ENCODE measurements at places on chromosomes 16 and 17. TPM values are rescaled to one million over a fixed set of nuclear protein-coding genes. Genes with fewer than 3 reads are reported as not detected.

DNA sequence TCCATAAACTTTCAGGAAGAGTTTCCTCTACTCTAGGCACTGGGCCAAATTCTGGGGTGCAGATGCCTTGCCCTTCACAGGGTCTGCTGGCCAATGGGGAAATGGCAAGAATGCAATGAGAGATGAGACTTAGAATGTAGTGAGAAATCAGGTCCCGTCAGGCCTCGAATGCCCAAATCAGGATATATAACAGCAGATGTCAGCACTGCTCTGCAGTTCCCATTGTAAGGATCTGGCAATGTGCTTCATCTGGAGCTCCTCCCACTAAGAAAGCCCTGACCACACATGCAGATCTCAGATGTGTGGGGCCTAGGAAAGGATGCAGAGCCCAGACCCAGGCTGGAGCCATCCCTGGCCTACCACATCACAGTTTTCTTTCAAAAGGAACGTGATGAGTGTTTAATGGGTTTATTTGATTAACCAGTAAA lies 13.9 kb upstream of the LPCAT2 start:
- DNase-seq, result peak; percentile 75

DNA sequence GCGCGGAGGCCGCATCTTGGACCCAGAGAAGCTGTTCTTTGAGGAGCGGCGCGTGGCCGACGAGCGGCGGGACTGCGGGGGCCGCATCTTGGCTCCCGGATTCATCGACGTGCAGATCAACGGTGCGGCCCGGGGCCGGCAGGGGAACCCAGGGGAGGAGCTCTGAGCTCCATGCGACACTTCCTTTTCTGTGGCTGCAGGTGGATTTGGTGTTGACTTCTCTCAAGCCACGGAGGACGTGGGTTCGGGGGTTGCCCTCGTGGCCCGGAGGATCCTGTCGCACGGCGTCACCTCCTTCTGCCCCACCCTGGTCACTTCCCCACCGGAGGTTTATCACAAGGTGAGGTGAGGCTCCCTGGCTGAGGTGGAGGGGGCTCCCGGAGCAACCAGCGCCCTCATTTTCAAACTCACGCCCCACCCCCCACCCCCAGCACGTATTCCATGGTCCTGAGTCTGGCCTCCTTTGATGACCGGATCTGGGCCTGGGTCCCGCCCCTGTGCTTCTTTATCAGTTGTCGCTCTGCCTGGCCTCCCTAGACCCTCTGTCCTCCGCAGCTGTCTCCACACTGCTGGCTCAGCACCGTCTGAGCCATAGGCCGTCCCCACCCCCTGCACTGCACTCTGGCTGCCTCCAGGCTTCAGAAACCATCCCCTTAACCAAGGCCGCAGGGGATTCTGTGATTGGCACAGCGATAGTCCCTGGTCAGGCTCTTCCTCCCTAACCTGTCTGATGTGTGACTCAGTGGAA lies 787 bp downstream of the AMDHD2 start:
- DNase-seq, result peak; percentile 74

The DYNC1LI2 gene
- 238 TPM for total RNA-seq

DNA sequence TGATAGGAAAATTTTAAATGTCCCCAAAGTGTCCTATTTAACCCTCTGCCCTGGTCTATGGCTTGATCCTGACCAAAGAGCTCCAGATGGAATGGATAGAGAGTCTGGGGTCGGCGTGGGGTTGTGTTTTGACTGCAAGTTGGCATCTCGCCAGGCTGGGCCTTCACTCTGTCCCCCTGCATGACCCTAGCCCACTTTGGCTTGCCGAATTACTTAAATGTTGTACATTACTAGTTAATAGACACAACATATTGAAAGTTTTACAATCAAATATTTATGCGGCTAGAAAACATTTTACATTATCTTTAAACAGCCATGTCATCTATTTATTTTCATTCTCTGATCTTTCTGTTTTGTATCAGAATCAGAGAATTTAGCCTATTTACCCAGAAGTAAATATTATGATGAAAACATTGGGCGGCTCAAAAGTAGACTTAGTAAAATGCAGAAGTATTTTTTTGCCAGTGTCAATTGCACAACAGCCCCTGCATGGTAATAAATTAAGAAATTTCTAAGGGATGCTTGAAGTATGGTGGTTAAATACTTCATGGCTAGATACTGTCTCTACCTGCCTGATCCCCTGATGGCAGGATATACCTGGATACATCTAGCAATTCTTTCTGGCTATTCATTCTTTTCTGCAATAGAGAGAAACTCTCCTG lies 18.8 kb upstream of the MYOCD start:
- DNase-seq, result no peak

GRCh38 chr16:2490190-2491105 lies 15.5 kb downstream of the TBC1D24 start:
- no peak for DNase-seq

The TBC1D3H gene
- not detected for total RNA-seq

GRCh38 chr17:48174833-48175523 lies 67.4 kb downstream of the SNX11 start:
- no peak for DNase-seq

The KRT9 gene
- total RNA-seq, result not detected

DNA sequence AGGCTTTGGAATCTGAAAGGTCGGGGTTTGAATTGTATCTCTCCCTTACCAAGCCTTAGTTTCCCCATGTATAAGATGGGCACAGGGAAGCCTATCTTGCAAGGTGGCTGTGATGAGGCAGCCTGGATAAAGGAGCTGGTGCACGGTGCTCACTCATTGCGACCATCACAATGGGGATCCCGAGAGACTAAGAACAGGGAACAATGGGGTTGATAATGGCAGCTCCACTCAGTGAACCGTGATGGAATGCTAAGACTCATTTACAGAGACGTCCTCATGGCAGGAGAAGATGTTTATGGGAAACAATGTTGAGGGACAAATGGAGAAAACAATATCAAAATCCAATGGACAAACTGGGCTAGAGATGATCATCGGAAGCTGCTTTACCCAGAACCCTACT lies 81.8 kb downstream of the SPACA3 start:
- DNase-seq, result no peak

DNA sequence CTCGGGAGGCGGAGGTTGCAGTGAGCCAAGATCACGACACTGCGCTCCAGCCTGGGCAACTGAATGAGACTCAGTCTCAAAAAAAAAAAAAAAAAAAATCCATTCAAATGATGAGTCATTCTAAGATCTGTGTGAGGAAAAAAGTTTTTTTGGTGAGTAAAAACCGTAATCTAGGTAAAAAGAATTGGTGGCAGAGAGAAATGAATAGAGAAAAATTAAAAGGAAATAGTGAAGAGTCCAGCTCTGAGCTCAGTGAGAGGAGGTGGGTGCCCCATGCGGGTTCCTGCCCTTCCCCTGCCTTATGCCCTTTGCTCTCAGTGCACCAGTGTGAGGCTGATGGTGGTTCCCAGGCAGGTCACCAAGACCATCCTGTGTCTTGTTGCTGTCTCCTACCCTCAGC lies 20.9 kb downstream of the GAN start:
- DNase-seq, result no peak

Data from sigmoid colon (tissue), 7 donors.